ENCODE measurements at places on chromosomes 3 and 15. TPM values are rescaled to one million over a fixed set of nuclear protein-coding genes. Genes with fewer than 3 reads are reported as not detected.
A peak's percentile ranks its signal among the peaks of the same experiment; 100 is the strongest.

Gene NAALADL2
- total RNA-seq, result 17.3 TPM

GRCh38 chr3:107111872-107112271 lies 265.4 kb upstream of the CCDC54 start:
- no peaks in the 10 kb centered on the region for H3K27me3 ChIP-seq
- no peak for DNase-seq
- no peak overlapping the region for H3K4me3 ChIP-seq

Gene NRROS
- 3.7 TPM for total RNA-seq

- DNase-seq, result no peak
- H3K4me3 ChIP-seq, result no peak overlapping the region
- no peak overlapping the region for H3K27ac ChIP-seq
- no peaks in the 10 kb centered on the region for H3K27me3 ChIP-seq
These were observed 19.0 kb upstream of the CHCHD6 start for GRCh38 chr3:126685021-126685420.

Gene CSTA
- not detected for total RNA-seq

Gene LIPC
- 2.6 TPM for total RNA-seq

- no peak overlapping the region for H3K4me3 ChIP-seq
- DNase-seq, result no peak
- no peaks in the 10 kb centered on the region for H3K36me3 ChIP-seq
- H3K27ac ChIP-seq, result no peak overlapping the region
These were observed 84.4 kb upstream of the MFGE8 start for GRCh38 chr15:88997531-88997930.

- H3K27ac ChIP-seq, result no peak overlapping the region
- H3K27me3 ChIP-seq, result no peaks in the 10 kb centered on the region
- no peak for DNase-seq
- H3K4me3 ChIP-seq, result no peak overlapping the region
- H3K4me1 ChIP-seq, result no peaks in the 10 kb centered on the region
- H3K36me3 ChIP-seq, result no peaks in the 10 kb centered on the region
These were observed 40.6 kb upstream of the FXR1 start for GRCh38 chr3:180871901-180872300.

- no peak for DNase-seq
- H3K27ac ChIP-seq, result no peak overlapping the region
- no peaks in the 10 kb centered on the region for H3K36me3 ChIP-seq
- H3K27me3 ChIP-seq, result peaks cover 6% of the 10 kb centered on the region
- H3K4me3 ChIP-seq, result no peak overlapping the region
These were observed 108.6 kb upstream of the MRPS22 start for GRCh38 chr3:139235192-139235591.

- no peak overlapping the region for H3K27ac ChIP-seq
- H3K4me1 ChIP-seq, result no peaks in the 10 kb centered on the region
- no peak overlapping the region for H3K4me3 ChIP-seq
- H3K36me3 ChIP-seq, result no peaks in the 10 kb centered on the region
- DNase-seq, result no peak
- H3K27me3 ChIP-seq, result no peaks in the 10 kb centered on the region
These were observed 24.2 kb upstream of the HACD2 start for GRCh38 chr3:123609063-123609462.

DNA sequence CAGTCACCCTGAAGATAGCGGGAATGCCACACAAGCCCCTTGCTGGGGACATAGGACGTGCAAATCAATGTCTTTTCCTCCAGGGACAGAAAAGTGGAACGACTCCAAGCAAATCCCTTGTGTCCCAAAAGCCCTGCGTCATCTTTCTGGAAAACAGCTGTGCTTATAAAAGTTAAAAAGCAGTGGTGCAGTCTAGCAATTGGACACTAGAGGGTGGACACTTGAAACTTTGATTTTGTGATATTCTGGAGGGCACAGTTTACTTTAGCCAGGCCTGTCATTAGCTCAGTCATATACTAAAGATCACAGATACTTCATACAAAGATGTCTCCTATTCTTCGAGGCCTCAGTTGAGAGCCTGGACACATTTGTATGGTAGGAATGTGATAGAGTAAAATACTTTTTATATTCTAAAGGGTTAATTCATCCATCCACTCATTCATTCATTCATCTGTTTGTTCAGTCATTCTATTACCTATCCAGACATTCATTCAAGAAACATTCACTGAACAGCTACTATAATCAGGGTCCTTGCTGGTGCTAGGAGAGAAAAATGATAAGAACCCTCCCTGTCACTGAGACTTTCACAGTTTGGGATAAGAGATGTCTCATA lies 63.8 kb upstream of the ANKRD34C start:
- no peak for DNase-seq
- H3K27me3 ChIP-seq, result peaks cover 10% of the 10 kb centered on the region
- no peak overlapping the region for H3K4me3 ChIP-seq

Gene SLCO3A1
- 5.5 TPM for total RNA-seq

DNA sequence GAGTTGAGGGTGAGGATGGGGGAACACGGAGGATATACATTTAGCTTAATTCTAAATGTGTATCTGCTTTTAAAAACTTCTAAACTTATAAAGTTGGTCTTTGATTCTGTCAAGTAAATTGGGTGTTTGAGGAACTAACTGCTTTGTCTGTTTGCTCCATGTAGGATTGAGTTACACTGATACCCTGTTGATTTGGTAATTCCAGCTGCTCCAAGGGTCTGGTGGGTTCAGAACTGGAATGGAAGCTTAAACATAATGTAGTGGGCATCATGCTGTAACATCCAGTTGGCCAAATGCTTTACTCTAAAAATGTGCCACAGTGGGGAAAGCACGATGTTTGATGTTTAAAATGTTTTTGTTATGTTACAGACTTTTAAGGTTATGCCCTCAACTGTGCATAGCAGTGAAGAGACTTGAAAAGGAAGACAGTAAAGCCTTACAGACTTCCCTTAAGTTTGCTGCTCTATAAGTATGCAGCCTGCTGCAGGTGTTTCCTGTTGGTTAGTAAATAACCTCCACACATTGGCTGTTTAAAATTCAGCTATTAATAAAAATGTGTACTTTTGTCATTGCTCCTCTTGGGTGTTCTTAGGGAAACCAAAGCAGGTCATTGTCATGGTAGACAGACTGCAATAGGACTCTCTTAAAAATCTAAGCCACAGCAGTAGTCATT lies 5.9 kb upstream of the EDEM1 start:
- H3K36me3 ChIP-seq, result peaks cover 4% of the 10 kb centered on the region
- no peak overlapping the region for H3K4me3 ChIP-seq
- H3K27ac ChIP-seq, result peak overlapping the region; percentile 8
- H3K4me1 ChIP-seq, result peaks cover 3% of the 10 kb centered on the region
- DNase-seq, result no peak

- no peak overlapping the region for H3K4me3 ChIP-seq
- H3K27ac ChIP-seq, result no peak overlapping the region
- no peaks in the 10 kb centered on the region for H3K27me3 ChIP-seq
These were observed 114.7 kb upstream of the ALDH1A3 start for GRCh38 chr15:100764778-100765466.

GRCh38 chr15:65285291-65286068 lies 1.2 kb downstream of the PARP16 start:
- H3K36me3 ChIP-seq, result no peaks in the 10 kb centered on the region
- H3K27me3 ChIP-seq, result no peaks in the 10 kb centered on the region
- peak overlapping the region; percentile 91 for H3K27ac ChIP-seq
- peaks cover 19% of the 10 kb centered on the region for H3K4me1 ChIP-seq
- no peak for DNase-seq
- H3K4me3 ChIP-seq, result peak overlapping the region; percentile 54

DNA sequence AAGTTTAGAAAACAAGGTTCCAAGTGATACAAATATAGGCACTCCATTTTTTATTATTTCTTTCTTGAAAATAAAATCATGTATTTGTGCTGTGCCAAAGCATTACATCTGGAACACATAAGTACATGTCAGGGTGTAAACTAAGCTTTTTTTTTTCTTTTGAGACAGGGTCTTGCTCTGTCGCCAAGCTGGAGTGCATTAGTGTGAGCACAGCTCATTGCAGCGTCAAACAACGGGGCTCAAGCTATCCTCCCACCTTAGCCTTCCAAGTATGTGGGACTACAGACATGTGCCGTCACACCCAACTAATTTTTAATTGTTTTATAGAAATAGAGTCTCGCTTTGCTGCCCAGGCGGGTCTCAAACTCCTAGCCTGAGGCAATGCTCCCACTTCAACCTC lies 9.0 kb downstream of the SPATA12 start:
- H3K4me3 ChIP-seq, result no peak overlapping the region
- H3K27me3 ChIP-seq, result no peaks in the 10 kb centered on the region

Gene CEP152
- 9.7 TPM for total RNA-seq

- H3K27ac ChIP-seq, result no peak overlapping the region
- no peaks in the 10 kb centered on the region for H3K36me3 ChIP-seq
- H3K4me1 ChIP-seq, result no peaks in the 10 kb centered on the region
- H3K4me3 ChIP-seq, result no peak overlapping the region
These were observed 700.6 kb upstream of the CFAP20DC start for GRCh38 chr3:59750391-59750790.

Gene MORC1
- total RNA-seq, result not detected

Gene TM4SF18
- not detected for total RNA-seq

DNA sequence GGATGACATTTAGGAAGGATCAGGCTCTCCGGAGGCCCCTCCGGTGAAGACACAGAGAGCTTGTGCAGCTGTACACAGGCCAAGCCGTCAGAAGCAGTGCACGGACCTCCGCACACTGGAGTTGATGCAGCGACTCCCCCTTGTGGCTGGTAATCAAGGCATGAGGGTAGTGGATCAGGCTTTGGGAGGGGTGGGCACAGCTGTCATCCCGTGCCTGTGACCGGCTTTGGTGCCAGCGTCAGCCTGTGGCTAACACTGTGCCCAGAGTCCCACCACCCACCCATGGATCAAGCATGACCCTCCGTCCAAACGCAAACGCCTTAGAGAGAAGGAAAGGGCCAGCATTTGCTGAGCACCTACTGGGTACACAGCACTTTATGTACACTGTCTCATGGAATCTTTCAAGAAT lies 8.2 kb upstream of the GRIP2 start:
- H3K36me3 ChIP-seq, result no peaks in the 10 kb centered on the region

- H3K27me3 ChIP-seq, result no peaks in the 10 kb centered on the region
- no peak for DNase-seq
- H3K4me1 ChIP-seq, result no peaks in the 10 kb centered on the region
- no peak overlapping the region for H3K4me3 ChIP-seq
- no peaks in the 10 kb centered on the region for H3K36me3 ChIP-seq
These were observed 166.4 kb upstream of the UBE2E2 start for GRCh38 chr3:23036728-23037127.

Gene LIPH
- total RNA-seq, result 115 TPM

- no peaks in the 10 kb centered on the region for H3K4me1 ChIP-seq
- H3K27me3 ChIP-seq, result no peaks in the 10 kb centered on the region
- peaks cover 89% of the 10 kb centered on the region for H3K36me3 ChIP-seq
- no peak for DNase-seq
These were observed 17.7 kb downstream of the SEC62 start for GRCh38 chr3:169984292-169984691.

- no peak for DNase-seq
- H3K4me1 ChIP-seq, result no peaks in the 10 kb centered on the region
- no peaks in the 10 kb centered on the region for H3K27me3 ChIP-seq
- H3K4me3 ChIP-seq, result peak overlapping the region; percentile 31
- H3K36me3 ChIP-seq, result no peaks in the 10 kb centered on the region
- peak overlapping the region; percentile 58 for H3K27ac ChIP-seq
These were observed 422 bp downstream of the LSAMP start for GRCh38 chr3:116444819-116445310.

- H3K36me3 ChIP-seq, result no peaks in the 10 kb centered on the region
- H3K27me3 ChIP-seq, result peaks cover 6% of the 10 kb centered on the region
- DNase-seq, result peak; percentile 59
- peaks cover 31% of the 10 kb centered on the region for H3K4me1 ChIP-seq
- H3K4me3 ChIP-seq, result no peak overlapping the region
- peak overlapping the region; percentile 6 for H3K27ac ChIP-seq
These were observed 56.8 kb upstream of the LCTL start for GRCh38 chr15:66622591-66623022.

DNA sequence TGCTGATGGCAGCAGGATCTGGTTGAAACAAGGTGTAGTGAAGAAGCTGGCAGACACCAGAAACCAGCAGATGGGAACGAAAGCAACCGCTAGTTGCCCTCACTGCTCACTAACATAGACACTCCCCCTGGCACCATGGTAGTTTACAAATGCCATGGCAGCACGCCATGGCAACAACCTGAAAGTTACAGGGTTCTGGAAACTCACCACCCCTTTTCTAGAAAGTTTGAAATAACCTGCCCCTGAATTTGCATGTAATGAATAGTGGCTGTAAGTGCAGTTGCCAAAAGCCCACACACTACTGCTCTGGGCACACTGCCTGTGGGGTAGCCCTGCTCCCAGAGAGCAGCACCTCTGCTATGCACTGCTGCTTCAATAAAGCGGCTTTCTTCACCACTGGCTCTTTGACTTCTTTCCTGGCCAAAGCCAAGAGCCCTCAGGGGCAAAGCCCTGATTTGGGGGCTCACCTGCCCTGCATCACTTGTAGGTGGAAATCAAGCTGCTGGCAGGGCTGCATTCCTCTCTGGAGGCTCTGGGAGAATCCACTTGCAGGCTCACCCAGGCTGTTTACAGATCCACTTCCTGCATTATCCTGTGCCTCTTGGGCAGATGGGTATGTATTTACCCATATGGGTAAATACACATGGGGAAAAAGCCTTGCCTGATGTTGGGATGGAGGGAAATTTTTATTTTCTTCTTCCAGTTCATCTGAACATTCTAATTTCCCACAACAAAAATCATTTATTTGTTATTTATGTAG lies 2.0 kb upstream of the GP9 start:
- H3K27me3 ChIP-seq, result no peaks in the 10 kb centered on the region
- no peak overlapping the region for H3K4me3 ChIP-seq
- peak; percentile 73 for DNase-seq
- H3K4me1 ChIP-seq, result peaks cover 62% of the 10 kb centered on the region

All from transverse colon (tissue), 4 donors.